Activated T-cell treated with anti-CD3 and anti-CD28 coated beads, Interleukin-2, amount 50 U/mL, for 72 hours (primary cell): ENCODE measurements at places on chromosomes 6 and 20.

DNA sequence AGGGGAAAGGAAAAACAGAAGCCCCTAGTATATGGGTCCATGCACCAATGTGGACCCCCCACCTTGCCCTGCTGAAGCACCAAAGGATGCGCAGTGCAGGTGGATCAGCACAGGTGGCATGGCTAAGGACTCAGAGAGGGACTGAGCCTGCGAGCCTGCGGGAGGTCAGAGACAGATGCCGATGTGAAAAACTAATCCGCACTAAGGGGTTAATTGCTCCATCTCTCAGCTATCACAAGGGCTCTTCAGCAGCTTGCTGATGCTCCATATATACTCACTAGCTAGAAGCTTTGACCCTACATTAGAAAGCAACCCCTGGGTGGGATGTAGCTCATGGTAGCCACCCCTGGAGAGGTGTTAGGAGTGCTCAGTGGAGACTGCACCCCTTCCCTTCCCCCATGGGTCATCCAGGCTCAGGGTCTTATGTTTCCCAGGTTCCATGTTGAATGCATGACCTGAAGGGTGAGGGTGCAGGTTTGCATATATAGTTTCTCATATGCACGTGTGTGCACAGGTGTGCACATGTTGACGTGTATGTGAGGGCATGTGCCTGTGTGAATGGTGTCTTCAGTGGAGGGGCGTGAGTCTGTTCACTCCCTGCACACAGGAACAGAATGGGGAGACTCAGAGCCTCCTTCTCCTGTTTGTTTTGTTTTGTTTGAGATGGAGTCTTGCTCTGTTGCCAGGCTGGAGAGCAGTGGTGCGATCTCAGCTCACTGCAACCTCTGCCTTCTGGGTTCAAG is 13.4 kb upstream of the IP6K3 start:
- DNase-seq = no peak

DNA sequence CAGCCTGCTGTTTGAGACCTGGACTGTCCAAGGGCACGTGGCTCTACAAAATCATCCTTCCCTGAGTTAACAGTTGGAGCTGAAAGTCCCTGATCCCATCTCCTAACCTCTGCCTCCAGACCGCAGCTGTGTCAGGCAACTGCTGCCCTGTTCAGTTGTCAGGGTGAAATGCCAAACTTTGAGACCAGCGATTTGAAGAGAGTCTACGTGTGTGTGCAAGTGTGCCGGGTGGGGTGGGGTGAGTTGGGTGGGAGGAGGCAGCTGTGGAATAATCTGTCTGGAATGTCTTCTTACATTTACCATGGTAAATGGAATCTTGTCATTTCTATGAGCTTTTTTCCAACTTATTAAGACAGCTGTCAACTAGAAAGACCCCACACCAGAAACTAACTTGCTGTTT is 81.0 kb upstream of the FAM8A1 start:
- DNase-seq = no peak

- no peak for DNase-seq
Measured at GRCh38 chr6:118469468-118469867, 78.6 kb upstream of the PLN start.

GRCh38 chr6:44133003-44133931 is 5.9 kb downstream of the TMEM63B start:
- no peak for DNase-seq

GRCh38 chr6:84601366-84601765 is 163.0 kb downstream of the TBX18 start:
- DNase-seq = no peak

DNA sequence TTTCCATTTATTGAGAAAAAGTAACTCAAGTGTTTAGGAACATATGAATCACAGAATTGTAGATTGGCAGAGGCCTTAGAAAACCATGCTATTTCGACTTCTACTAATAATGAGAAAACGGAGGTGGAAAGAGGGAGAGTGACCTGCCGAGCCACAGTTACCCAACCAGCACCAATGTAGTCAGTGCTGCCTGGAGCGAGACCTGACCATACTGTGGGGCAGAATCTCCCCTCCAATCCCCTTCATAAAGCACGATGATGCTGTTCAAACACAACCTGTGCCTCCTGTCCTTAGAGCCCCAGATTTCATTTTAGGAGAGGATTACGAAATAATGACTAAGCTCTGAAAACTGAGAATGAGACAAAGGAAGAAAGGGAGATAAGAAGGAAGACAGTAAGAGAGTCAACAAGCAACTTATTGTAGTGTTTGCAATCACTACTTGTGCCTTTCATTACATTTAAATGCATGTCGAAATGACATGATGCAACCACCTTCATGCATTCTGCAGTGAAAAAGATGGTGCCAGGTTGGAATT is 70.6 kb downstream of the ATXN1 start:
- DNase-seq = peak; percentile 68

DNA sequence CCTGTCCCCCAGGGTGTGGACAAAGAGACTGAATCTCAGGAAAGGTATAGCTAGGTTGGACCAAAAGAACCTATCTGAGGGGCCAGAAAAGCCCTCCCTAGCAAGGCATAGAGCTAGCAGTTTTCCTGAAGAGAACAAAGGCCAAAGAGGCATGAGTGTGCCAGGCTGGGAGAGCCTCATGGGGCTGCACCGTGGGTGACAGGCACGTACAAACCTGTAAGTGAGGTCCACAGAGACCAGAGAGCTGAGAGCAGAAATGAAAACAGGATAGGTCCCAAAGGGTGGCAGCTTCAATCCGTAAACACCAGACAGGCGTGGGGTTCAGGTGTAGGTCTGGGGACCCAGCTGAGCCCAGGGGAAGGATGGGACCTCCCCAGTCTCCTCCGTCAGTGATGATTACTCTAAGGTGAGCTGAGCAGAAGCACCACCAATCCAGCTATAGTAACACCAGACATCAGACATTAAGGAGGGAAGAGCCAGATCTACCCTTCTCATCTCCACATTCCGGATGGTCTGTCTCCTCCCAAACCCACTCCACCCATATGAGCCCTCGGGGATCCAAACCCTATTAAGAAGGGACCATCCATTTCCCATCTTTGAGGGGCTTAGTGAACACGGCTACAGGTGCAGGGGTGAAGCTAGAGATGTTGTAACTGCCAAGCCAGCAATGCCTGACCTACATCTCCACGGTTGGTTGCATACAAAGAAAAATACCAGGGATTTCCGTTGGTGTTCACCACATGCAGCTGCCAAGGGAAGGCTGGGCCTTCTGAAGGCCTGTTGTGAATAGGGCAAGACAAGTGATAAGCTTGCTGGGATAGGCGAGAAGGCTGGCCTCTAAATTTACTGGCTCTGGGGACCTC is 38.3 kb downstream of the BCL2L1 start:
- no peak for DNase-seq

- no peak for DNase-seq
Measured at GRCh38 chr6:131823276-131823902, 15.6 kb downstream of the ENPP1 start.

- no peak for DNase-seq
Measured at GRCh38 chr6:30443657-30444450, 45.5 kb upstream of the HLA-E start.

DNA sequence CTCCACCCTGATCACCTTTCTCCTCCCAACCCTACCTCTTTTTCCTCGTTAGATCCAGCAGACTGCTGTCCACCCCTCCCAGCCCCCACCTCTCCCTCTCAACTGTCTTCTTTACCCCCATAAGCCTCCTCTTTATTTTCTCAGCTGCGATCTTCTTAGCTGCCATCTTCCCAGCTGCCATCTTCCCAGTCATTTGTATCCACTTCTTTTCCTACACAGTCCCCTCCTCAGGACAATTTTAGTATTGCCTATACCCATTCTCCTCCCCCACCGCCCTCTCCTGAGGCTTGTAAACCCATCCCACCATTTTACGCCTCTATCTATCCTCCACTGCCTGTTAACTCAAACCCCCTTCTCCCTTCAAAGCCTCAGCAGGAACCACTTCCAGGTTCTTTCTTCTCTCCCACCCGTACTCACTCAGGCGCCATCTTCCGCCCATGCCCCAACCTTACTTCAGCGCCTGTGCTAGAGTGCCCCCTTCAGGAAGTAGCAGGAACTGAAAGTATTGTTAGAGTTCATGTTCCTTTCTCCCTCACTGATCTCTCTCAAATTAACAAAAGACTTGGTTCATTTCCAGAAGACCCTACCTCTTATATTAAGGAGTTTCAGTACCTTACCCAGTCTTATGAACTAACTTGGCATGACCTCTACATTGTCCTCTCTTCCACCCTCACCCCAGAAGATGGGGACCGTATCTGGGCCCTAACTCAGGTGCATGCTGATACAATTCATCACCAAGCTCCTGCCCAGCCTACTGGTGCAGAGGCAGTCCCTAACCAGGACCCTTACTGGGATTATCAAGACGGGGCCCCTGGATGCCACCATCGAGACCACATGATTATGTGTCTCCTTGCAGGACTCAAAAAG is 236.0 kb downstream of the ADGRG6 start:
- peak; percentile 8 for DNase-seq

DNA sequence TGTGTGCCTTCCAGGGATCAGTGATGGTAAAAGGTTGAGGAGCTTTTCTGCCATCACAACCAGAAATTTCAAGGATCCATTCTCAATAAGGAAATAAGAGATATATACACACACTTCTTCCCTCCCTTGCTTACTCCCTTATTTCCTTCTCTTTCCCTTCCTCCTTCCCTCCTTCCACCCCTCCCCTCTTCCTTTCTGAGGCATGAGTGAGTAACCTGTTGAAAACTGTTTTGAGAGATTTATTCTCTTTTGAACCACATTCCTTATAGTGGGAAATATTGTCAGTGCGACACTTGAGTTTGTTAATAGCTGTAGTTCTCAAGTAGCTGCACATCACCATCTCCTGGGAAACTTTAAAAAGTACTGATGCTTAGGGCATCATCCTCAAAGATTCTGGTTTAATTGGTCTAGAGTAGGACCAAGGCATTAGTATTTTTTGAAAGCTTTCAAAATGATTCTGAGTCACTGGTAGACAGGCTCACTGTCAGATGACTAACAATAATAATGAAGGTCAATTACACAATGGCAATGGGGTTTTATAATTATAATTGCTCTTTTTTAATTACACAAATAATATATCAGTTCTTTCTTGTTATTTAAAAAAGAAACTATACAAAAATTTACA is 109.9 kb downstream of the POPDC3 start:
- DNase-seq = no peak

- DNase-seq = no peak
Measured at GRCh38 chr6:14770040-14770439, 475.8 kb upstream of the JARID2 start.

DNA sequence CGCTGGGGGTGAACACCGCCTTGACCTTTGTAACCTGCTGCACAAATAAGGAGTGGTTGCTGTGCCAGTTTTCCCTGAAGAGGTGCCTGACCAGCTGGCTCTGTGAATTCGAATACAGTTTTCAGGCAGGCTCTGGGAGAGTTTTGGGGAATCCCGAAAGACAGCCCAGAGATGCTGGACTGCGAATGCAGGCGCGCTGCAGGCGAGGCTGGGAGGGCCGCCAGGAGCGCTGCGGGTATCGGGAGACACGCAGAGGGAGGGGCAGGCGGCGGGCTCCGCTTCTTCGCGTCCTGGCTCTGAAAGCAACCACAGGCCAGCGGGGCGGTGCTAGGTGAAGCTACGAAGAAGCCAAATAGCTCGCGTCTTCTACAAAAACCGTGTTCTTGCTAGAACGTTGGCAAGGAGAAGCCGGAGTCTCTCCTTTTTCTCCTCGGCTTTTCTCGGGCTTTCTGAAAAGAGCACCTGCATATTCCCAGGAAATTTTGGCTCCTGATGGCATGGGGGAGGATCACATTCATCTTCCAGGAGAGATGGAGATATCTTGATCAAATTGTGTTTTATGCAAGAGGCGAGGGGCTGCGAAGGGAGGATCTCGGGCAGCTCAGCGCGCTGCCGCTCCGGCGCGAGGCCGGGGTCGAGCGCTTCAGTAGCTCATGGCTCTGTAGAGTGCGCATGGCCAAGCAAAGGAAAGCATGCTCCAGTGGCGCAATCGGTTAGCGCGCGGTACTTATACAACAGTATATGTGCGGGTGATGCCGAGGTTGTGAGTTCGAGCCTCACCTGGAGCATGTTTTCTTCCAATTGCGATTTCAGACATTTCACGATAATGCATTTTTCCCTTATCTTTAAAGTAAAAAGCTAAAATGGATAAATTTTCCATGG is 158.1 kb upstream of the ZNF184 start:
- DNase-seq = peak; percentile 62

- DNase-seq = no peak
Measured at GRCh38 chr6:10613723-10614122, 80.7 kb downstream of the C6orf52 start.

GRCh38 chr6:148423133-148423532 is 80.5 kb downstream of the SASH1 start:
- no peak for DNase-seq

- no peak for DNase-seq
Measured at GRCh38 chr20:50484271-50484976, 25.8 kb upstream of the PTPN1 start.
